IMR-90 (cell line): ENCODE measurements at places on chromosomes 5 and 9. TPM values are rescaled to one million over a fixed set of nuclear protein-coding genes. Genes with fewer than 3 reads are reported as not detected.

DNA sequence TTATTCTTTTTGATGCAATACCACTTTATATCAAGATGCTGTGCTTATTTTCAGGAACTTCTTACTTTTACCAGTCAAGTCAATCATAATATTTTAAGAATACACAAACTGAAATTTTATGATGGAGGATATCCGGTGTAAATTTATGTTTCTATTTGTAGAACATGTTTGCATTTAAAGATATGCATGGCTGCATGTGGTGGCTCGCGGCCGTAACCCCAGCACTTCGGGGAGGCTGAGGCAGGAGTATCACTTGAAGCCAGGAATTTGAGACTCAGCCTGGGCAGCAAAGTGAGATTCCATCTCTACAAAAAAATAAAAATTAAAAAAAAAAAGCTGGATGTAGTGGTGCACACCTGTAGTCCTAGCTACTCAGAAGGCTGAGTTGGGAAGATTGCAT, 73.5 kb upstream of the ALDH1A1 start:
- no peak for DNase-seq

- DNase-seq: peak; percentile 60
These were observed 8.2 kb downstream of the COL27A1 start for GRCh38 chr9:114163517-114163951.

DNA sequence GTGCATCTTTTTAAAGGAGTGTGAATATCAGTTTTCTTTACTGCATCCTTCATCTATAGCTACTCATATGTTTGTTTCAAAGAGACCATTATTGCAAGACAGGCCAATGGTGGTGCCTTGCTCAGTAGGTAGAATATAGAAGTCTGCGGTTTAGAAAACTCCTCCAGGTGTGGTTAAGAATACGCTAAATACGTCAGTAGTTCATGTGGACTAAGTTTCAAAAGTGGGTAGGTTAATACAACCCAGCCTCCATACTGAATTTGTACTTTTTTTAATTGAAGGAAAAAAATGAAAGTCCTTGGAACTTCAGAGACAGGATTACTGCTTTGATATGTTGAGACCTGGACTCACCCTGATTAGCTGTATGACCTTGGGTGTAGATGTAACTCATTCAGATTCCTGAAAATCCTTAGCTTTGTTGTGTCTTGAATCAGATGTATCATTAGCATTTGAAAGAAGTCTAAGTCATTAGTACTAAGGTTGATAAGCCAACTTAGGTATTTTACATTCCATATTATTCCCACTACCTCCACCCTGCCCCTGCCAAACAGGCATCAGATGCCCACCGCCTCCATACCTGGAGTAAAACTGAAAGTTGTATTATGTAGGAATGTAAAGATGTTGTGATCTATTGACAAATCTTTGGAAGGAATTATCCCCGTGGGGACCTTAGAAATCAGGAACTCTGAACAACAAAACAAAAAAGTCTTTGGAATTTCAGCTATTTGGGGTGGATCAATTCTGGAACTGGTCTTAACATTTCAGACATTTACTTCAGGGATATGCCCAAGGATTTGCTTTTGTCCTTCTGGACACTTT, 6.1 kb downstream of the BASP1 start:
- no peak for DNase-seq

GRCh38 chr5:164301136-164301535, 795.7 kb downstream of the MAT2B start:
- DNase-seq: no peak

GRCh38 chr9:80093695-80094094, 521.9 kb downstream of the TLE4 start:
- no peak for DNase-seq

- no peak for DNase-seq
These were observed 525.2 kb upstream of the TRPC7 start for GRCh38 chr5:136890431-136891148.

DNA sequence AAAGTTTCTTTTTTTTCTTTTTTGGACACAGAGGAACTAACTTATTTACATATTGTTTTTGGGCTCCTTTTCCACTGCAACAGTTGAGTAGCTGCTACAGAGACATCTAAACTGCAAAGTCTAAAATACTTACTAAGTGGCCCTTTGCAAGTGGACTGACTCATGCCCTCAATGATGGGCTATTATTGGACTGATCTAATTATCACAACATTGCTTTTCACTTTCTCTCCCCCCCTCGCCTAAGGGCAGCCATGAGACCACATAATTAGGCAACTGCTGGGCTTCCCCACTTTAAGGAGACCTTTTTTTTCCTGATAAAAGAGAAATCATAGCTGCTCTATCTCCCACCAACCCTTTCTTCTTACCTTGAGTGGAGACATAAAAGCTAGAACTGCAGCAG, 47.0 kb downstream of the PLK2 start:
- no peak for DNase-seq

KCNV2 gene
- not detected in 2 replicates for total RNA-seq

GRCh38 chr5:126591549-126591948, 3.5 kb downstream of the ALDH7A1 start:
- no peak for DNase-seq

SLC6A7 gene
- total RNA-seq: under 0.01 TPM in 1 of 2 replicates, not detected in the other

DNA sequence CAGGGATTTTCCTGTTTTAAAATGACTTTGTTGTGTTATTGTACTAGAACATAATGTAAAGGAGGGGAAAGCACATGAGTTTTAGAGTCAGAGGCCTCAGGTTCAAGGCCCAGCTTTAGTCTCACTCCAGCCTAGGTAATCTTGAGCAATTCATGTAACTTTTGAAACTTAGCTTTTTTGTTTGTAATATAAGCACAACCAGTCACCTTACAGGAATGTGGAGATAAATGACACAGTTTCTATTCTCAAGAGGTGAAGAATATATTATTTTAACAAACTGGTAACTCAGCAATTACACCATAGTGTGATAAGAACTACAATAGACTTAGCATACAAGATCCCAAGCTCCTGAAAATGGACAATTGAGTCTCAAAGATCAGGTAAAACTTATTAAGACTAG, 51.2 kb downstream of the ADAMTS19 start:
- DNase-seq: no peak

- no peak for DNase-seq
These were observed 95.5 kb upstream of the ERBIN start for GRCh38 chr5:65830856-65831255.

- DNase-seq: no peak
These were observed 410.3 kb upstream of the PRR16 start for GRCh38 chr5:120053841-120054240.

GRCh38 chr5:100647461-100648230, 112.5 kb downstream of the FAM174A start:
- no peak for DNase-seq

DNA sequence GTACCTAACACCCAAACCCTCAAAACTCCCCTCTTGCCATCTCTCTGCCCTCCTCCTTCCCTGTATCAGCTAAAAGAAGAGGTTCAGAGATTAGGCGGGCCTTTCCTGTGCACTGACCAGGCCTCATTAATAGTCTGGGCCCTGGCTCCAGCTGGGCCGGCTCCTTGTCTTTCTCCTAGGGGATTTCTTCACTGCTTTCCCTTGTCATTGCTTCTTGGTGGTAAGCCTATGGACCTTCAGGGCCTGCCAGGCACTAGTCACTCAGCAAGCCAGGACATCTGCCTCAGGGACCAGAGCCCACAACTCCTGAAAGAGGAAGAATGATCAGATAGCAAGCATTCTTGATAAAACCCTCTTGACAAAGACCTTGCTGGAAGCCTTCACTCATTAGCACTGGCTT, 50.9 kb downstream of the MRRF start:
- no peak for DNase-seq

- no peak for DNase-seq
These were observed 221.1 kb downstream of the MAN2A1 start for GRCh38 chr5:109910874-109911273.

DNA sequence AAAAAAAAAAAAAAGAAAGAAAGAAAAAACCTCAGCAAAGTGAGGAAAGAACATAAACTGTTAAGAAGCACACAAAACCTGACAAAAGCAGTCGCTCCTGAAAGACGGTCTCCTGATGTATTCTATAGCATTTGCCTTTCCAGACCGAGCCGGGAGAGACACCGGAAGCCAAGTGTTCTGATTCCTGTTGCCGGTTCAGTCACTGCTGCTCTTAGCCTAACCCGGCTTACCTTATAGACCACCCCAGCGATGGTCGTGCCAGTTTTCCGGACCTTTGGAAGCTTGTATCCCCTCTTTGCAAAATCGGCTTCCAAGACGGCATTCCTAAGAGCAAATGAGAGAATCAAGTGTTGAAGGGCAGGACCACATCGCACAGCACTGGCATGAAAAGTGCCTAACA, 630 bp downstream of the PSMB7 start:
- no peak for DNase-seq

DNA sequence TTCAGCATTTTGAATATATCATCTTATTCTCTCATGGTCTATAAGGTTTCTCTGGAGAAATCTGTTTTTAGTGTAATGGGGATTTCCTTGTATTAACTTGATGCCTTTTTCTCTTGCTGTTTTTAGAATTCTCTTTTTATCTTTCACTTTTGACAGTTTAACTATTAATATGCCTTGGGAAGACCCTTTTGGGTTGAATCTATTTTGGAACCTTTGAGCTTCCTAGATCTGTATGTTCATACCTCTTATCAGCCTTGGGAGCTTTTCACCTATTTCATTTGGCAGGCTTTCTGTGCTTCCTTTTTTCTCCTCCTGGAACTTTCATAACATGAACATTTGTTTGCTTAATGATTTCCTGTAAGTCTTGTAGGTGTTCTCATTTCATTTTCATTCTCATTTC, 22.2 kb downstream of the RCL1 start:
- no peak for DNase-seq

- no peak for DNase-seq
These were observed 17.2 kb downstream of the TNFSF8 start for GRCh38 chr9:114913217-114913616.

- no peak for DNase-seq
These were observed 19.5 kb downstream of the B4GALT1 start for GRCh38 chr9:33147416-33148169.

DNA sequence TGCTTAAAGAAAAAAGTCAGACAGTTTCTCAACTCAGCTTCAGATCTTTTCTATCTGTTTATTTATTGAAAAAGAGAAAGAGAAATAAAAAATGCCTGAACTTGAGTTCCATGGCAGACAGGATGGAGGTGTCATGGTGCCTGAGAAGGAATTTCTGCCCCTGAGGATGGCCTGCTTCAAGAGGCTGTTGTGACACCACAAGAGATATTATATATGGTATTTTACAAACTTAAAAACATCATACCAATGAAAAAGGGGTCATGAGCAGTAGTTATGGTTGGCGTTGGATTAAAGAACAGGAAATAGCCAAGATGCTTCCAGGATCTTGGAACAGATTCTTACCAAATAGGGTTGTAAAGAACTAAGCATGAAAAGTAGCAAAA, 344.6 kb downstream of the GLIS3 start:
- DNase-seq: no peak
